ENCODE measurements at places on chromosomes 7 and 10.

GRCh38 chr7:44980393-44981034, 1.7 kb upstream of the MYO1G start:
- DNase-seq = no peak

- no peak for DNase-seq
Measured at GRCh38 chr10:96996275-96996965, 164.3 kb downstream of the LCOR start.

- DNase-seq = no peak
Measured at GRCh38 chr10:5615316-5615715, 51.1 kb downstream of the ASB13 start.

- no peak for DNase-seq
Measured at GRCh38 chr10:34726862-34727261, 88.2 kb downstream of the PARD3 start.

DNA sequence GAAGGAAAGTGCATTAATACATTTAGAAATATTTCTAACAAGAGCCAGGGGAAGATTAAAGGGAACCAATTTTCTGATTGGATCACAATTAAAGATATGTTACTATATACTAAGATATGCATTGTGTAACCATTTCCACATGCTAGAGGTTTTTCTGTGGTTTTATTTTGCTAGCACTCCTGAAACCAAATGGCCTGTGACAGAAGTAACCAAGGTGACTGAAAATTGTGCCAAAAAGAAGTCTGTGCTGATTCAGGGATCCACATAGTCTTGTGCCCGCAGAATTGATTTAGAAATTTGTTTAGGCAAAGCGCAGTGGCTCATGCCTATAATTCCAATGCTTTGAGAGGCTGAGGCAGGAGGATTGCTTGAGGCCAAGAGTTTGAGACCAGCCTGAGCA, 1.8 kb downstream of the CC2D2B start:
- no peak for DNase-seq

DNA sequence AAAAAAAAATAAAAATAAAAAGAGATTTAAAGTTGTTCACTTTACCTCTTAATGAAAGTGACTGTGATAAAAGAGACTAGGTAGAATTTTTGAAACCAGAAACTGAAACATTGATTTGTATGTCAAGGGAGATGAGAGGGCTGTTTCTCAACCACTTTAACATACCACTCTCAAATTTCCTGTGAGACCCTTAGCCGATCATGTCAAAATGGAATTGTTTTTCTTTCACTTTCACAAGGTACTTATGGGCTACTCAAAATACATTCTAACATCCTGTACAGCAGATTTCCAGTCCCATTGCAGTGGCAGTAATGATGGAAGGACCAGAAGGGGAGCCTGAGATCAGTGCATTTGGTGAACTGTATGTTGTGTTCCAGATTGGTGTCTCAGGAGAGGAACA, 261.2 kb downstream of the PPP1R3A start:
- no peak for DNase-seq
